ENCODE measurements at places on chromosomes 1 and 21.
A peak's percentile ranks its signal among the peaks of the same experiment; 100 is the strongest.

DNA sequence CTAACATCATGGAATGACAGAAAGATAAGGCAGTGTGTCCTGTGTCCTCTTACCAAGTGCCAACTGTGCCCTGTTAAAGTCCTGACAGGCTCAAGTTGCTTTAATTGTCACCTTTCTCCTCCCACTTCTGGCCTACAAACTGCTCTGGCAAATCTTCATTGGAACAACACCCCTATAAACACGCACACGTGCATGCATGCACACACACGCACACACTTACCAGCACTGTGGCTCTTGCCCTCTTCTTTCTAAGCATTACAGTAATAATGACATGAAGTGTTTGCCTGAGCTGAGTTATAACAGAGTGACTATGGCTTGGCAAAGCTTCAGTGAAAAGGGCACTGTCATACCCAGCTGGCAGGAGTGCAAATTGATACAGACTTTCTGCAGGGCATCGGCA, 82.3 kb upstream of the SYT6 start:
- DNase-seq: no peak

DNA sequence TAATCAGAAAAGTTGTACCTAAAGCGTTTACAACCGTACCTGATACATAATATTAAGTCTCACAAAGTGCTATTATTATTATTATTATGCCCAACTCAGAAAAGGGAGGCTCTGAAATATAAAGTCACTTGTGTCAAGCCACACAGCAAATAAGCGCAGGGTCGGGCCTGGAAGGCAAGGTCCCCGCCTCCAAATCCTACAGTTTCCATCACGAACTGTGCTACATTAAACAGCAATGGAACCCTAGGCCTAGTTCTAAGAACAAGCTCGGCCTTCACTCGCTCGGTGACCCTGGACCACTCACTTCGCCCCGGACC, 549 bp downstream of the PARS2 start:
- DNase-seq: no peak

GRCh38 chr21:41834926-41835663, 44.0 kb downstream of the PRDM15 start:
- no peak for DNase-seq

DNA sequence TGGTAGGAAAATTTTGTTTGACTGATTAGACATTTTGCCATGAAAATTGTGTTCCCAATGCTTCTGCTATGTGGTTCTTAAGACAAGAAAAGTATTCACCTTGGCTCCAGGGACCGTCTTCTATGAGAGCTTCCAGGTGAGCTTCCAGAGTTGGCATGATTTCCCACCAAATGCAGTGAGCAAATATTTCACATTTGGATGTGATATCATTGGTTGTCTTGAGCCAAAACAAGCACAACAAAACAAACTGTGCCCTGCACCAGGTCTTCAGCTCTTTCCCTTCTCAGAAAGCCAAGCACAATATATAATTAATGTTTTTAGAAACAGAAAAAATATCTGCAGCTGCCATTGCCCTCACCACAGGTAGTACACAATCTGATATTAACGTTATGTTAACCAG, 1009.0 kb downstream of the PLA2G4A start:
- no peak for DNase-seq

DNA sequence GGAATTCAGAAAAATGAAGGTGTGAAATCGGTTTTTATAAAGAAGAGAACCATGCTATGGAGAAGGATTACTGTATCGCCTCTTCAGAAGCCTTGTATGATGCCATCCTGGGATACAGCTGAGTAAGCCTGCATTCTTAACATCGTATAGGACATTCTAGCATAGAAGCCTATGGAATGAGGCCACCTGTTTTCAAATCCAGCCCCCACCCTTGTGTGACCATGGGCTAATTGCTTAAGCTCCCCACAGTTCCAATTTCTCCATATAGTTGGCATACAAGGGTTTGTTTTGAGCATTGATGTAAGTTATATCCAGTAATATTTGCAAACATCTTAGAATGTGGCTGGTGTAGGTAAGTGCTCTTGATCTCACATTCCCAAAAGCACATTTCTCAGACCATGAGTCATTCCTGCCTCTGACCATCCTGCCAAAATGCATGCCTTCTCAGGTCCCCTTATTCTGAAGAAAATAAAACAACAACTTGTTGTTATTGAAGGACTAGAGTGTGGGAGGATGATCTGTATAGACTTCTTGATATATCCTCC, 1.5 kb downstream of the OR14A2 start:
- DNase-seq: no peak

DNA sequence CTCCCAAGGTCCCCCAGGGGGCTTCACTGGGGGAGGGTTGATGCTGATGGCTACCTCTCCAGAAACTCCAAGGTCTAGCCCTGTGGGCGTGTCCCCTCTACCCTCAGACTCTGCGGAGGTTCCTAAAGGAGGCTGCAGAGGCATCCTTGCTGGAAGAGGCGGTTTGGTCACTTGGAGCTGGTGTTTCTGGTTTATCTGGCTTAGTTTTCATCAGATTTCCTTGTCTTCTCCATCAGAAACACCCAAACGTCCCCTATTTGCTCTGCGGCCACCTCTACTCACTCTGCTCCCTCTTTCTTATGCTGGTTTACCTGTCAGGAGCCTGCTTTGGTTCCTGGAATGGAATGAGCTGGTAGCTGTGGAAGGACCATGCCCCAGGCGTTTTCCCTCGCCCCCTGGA, 2.5 kb downstream of the PKP1 start:
- no peak for DNase-seq

DNA sequence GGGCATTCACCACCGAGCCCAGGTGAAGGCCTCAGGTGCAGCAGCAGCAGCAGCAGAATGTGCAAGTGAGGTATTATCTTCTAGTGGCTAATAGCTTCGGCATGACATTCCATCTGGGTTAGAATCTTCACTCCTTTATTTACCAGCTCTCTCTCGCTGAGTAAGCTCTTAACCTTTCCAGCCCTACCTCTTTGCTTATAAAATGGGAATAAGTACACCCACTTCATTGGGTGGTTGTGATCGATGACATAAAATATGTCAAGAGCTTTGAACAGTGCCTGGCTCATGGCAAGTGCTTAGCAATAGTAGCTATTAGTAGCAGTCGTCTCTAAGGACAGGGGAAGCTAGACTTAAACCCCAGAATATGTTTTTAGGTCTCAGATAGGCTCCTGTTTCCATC, 149.5 kb downstream of the NOS1AP start:
- no peak for DNase-seq

- no peak for DNase-seq
Measured at GRCh38 chr1:151776665-151777062, 13.4 kb upstream of the MRPL9 start.

GRCh38 chr1:85888921-85889320, 180.7 kb upstream of the ZNHIT6 start:
- DNase-seq: no peak

- no peak for DNase-seq
Measured at GRCh38 chr21:44614161-44614631, 2.3 kb downstream of the KRTAP10-8 start.

GRCh38 chr1:25148673-25149300, 83.5 kb downstream of the SYF2 start:
- DNase-seq: peak; percentile 54

All from GDM1 (cell line).